Activated CD4-positive, alpha-beta T cell treated with anti-CD3 and anti-CD28 coated beads for 48 hours (primary cell): ENCODE measurements at places on chromosomes 2 and 18.
A peak's percentile ranks its signal among the peaks of the same experiment; 100 is the strongest.

GRCh38 chr2:47785986-47786385, 3.0 kb downstream of the MSH6 start:
- no peak for DNase-seq

- no peak for DNase-seq
These were observed 15.9 kb downstream of the SMAD7 start for GRCh38 chr18:48934723-48935432.

DNA sequence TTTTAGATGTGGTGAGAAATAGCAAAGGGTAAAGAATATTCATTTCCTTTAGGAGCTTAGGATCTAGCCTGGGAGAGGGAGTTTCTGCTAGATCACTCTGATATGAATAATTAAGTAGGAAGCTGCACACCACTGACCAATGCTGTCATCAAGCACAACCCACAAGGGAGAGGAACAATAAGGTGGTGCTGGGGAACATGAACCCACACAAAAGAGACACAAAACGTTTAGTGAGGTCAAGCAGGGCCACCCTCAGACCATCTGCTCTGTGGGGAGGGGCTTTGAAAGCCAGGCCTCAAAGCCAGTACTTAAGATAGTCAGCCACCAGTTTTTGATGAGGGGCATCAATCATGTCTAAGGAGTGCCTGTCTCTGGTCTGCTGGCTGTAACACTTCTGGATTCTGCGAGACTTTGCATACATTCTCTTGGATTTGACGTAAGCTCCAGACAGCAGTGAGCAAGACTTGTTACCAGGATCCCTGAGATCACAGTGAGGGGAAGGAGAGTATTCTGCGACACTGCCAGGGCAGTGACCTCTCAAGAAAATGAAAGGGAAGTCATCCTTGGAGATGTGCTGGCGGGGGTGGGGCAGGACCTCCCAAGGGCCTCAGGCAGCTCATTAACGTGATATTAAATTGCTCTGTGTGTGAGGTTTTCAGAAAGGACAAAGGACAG, 127.0 kb downstream of the CCBE1 start:
- DNase-seq, result no peak

DNA sequence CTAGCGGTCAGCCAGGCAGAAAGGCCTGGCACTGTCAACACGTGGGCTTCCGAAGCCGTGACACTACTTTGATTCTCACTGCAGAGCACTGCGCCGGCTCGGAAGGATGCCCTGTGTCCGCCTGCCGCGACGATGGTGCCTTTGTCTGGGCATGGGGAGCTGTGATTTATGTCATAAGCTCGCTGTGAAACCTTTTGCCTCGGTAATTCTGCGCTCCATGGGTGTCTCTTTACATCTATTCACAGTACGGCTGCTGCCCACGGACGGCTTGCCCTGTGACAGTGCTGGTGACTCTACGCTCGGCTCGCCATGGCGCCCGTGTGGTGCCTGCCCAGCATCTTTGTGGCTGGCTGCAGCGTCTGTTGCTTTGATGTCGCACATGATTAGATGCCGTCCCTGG, 43.1 kb upstream of the GBX2 start:
- DNase-seq, result no peak

DNA sequence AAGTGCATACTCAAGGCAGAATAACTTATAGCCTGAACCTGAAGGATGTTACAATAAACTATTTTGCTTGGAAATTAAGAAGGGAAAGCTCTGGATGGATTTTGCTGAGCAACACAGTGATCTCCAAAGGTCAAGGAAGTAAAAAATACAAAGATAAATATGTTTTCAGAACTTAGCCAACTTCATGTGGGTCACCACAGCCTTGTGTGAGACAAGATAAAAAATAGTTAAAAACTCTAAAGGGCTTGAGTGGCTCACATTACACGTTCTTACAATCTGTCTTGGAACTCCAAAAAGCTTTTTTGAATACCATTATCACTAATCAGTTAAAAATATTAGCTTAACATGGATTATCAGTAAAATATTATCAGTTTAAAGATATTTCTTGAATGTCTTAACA, 28.9 kb upstream of the MTX2 start:
- DNase-seq, result no peak

DNA sequence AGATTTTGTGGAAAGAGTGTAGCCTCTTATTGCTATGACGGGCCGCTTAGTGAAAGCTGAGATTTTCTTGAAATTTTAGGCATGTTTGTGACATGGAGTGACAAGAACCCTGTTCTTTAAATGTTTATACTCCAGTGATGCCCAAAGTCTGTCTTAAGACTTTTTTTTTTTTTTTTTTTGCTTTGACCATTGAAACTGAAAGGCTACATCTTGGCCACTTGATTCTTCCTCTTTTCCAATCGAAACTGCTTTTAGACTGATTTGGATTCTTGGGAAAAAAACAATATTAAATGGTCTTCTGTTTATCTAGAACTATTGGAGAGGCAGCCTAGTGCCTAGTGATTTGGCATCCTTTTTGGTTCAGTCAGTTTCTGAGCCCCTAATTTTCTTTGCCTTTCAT, 2.4 kb upstream of the SLC8A1 start:
- no peak for DNase-seq

DNA sequence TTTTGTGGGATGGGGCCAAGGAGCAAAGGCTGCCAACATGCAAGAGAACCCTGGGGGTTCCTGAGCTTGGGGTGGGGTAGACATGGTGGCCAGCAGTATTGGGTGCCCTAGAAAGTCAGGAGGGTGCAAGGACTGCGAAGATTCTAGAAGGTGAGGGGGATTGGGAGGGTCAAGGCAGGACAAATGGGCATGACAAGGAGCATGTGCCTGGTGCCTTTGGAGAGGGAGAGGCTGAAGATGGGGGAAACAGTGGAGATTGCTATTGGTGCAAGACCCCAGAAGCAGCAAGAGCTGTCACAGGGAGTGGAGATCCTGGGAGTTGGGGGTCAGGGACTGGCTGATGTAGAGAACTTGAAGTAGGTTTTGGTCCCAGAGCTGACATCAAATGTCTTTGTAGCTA, 7.5 kb downstream of the B3GNT2 start:
- no peak for DNase-seq

DNA sequence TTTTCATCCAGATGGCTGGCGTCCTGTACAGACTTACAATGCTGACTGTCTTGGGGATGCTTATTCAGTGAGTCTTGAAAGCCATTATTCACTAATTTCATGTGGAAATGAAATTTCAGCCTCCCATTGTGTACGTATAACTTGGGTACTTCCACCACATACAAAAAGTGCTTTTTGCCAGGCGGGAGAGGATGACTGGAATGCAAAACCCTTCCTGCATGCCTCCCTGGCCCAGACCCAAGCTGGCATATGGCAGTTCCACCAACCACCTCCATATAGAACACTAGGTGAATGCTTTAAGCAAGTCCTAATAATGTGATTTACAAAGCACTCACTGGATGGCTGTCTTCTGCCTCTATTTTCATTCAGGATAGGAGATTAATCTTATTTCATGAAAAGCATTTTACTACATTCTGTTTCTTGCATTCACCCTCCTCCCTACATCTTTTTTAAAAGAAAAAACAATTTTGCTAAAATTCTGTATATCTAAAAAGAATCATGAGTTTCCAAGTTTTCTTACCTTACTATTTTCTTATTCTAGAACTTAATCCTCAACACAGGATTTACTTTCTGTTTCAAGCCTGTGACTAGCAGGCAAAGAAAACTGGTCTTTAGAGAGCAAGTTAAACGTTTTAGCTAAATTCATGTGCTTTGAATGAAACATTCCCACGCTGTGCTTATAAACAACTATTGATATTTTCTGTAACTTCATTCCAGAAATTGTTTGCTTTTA, 327.6 kb downstream of the NCKAP5 start:
- DNase-seq, result no peak

- no peak for DNase-seq
These were observed 96.0 kb downstream of the ACKR3 start for GRCh38 chr2:236665572-236666118.

DNA sequence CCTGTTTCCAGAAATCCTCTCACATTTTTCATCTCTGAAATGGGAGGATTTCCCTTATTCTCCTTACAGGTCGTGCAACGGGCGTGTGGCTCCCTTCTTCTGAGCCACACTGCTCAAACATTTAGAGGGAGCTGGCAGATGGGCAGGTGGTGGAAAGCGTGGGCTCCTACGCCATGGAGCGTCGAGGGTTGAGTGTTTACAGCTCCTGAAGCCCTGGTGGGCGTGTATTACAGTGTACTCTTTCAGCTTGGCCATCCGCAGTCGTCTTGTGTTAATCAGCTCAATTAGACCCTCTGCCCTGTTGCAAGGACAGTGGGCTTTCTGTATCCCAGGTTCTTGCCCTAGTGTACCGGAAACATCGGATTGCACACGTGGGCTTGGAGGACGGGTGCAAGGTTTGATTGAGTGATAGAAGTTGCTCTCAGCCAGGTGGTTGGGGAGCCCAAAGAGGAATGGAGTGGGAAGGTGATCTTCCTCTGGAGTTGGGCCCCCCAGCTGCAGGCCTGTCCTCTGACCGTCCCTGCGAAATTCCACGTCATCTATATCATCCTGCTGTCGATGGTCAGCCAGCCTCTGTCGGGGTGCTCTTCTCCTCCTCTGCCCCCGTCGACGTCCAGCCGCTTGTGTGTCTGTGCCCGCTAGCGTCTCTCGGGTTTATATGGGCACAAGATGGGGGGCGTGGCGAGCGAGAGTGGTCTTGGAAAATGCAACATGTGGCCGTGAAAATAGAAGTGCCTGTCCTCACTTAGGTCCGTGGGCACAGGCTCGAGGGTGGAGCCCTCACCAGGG, 120.3 kb upstream of the DSEL start:
- DNase-seq, result no peak

DNA sequence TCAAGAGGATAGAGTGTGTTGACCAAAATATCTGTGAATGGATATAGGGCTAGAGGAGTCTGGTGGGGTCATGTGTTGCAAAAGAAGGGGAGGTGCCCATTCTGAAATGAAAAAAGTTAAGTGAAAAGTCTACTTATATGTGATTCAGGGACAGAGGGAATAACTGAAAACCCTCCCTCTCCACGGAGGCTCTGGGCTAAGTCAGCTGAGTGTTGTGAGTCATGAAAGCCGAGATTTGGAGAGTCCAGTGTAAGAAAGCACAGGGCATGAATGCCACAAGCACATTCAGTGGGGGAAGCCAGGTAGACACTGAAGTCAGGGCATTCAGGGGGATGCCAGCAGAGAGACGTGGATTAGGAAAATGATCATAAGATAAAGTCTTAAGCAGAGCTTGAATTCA, 871.9 kb downstream of the TSN start:
- DNase-seq, result no peak

GRCh38 chr18:26700201-26700600, 151.8 kb upstream of the KCTD1 start:
- no peak for DNase-seq

GRCh38 chr2:121343191-121343590, 58.2 kb upstream of the TFCP2L1 start:
- no peak for DNase-seq

GRCh38 chr2:104976603-104977120, 61.2 kb upstream of the MRPS9 start:
- DNase-seq, result peak; percentile 44

GRCh38 chr2:119223521-119224390, at the start of gene STEAP3:
STEAP3 (plus strand) TSS chr2:119223834; CDS start chr2:119231013, 7,179 bp downstream.
- no peak for DNase-seq

DNA sequence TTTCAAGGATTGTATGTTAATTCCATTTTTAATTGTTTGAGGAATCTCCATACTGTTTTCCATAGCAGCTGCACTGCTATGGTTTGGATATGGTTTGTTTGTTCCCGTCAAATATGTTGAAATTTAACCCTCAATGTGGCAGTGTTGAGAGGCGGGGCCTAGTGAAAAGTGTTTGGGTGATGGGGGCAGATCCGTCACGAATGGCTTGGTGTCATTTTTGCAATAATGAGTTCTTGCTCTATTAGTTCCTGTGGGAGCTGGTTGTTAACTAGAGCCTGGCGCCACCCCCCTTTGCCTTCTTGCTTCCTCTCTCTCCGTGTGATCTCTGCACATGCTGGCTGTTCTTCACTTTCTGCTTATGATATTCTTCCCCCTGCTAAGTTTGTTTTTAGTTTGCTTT, 71.4 kb upstream of the LDLRAD4 start:
- no peak for DNase-seq

DNA sequence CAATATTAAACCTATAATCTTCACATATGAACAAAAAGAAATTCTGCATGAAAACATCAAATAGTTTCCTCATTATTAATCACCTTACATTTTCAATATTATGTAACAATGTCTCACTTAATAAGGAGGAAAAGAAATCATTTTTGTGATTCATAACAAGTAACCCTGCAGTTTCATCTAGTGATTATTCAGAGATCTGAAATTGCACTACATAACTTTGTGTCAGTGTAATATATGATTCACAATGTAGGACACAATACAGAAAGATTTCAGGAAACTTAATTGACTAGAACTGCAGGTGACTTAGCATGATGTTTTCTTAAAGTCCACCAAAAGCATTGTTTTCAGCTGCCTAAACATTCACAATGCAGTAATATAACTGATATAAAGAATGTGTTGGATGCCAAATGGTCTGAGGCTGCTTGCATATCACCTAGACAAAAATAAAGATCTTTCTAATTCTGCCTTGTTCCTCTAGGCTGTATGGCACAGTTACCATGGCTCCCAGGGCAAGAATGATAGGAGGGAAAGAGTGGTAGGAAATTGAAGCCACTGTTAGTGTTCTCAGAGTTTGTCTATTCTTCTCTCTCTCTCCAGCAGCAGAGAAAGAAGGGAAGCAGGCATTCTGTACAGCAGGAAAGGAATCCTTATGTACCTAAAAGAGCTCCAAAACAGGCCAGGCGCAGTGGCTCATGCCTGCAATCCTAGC, 366.6 kb downstream of the FSIP2 start:
- no peak for DNase-seq

- peak; percentile 3 for DNase-seq
These were observed 248.9 kb downstream of the TDRD15 start for GRCh38 chr2:21372654-21373053.

DNA sequence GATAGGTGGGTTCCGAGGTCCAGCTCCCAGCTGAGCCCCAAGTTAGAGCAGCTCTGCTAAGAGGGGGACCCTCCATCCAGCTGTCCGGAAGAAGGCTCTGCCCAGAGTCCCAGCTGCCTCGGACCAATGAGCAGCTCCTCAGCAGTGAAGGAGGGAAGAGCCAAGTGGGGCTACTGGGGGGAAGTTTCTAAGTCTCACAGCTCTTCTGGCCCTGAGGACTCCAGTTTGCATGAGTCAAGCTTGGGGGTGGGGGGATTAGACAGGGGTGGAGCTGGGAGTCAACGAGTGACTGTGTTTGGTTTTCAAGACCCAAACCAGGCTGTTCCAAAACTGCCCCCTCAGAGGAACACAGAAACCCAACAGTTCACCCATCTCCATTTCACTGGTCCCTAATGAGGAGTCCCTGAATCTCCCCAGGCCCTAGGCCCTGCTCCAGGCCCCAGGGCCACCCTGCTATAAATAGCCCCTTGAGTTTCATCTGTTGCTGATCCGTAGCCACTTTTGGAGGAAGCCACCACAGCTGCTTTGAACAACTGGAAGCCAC, 100.9 kb downstream of the TNS1 start:
- no peak for DNase-seq

- no peak for DNase-seq
These were observed 302.5 kb downstream of the NRXN1 start for GRCh38 chr2:50729306-50730049.

- DNase-seq, result no peak
These were observed 9.6 kb upstream of the DPYSL5 start for GRCh38 chr2:26838121-26838906.

GRCh38 chr2:142710336-142710735, 167.1 kb upstream of the KYNU start:
- no peak for DNase-seq
